ENCODE measurements at places on chromosomes 7 and 10.

DNA sequence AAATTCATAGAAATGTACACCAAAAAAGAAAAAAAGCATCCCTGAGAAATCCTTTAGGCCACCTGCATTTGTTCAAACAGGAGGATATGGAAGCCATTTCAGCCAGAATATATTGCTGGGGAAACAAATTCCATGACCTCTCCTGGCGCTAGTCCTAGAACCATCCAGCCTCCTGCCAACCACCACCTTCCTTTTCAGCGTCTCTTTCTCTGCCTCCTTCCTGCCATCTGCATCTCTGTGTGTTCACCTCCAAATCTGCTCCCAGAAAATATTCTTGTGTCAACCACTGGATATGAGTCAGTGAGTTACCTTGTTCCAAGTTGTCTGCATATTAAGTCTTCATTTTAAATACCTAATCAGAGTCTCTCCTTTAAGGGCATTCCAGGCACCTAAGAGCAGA is 50.6 kb upstream of the NPY start:
- no peak for DNase-seq

DNA sequence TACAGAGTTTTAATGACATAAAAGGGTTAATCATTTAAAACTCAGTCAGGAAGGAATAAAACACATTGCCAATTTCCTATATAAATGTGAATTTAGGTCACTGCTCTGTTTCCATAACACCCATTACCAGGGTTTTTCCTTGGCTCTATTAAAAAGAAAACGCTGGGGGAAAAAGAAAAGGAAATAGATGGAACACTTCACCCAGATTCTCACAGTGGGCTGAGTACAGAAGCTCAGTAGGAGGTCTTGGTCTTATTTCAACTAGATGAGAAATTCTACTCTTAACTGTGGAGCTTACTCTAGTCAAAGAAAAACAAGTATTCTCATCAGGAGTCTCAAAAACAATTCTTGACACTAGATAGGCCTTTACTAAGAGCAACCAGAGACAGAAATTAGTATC is 36.5 kb downstream of the GLUD1 start:
- no peak for DNase-seq

GRCh38 chr10:44935966-44936295 is 23.7 kb upstream of the RASSF4 start:
- DNase-seq: peak; percentile 35

- DNase-seq: no peak
Measured at GRCh38 chr10:69988094-69988493, 64.6 kb upstream of the MACROH2A2 start.

DNA sequence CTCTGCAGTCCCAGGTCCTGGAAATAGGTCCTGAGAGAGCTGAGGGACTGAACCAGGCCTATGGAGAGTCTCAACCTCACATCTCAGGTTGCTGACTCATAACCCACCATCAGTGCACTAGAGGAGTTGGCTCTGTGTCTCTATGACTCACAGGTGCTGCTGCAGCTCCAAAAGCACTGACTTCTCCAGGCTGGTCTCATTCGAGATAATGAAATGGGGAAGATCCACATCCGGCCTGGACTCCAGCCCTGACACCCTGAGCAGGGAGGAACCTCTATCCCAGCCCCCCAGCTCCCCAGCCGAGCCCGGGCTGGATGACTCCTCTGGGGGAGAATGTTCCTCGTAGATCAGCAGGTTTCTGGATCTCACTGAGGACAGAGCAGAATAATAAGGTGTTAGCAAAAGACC is 35.5 kb upstream of the DGKI start:
- no peak for DNase-seq

GRCh38 chr10:94299417-94299816 is 63.3 kb downstream of the NOC3L start:
- no peak for DNase-seq

DNA sequence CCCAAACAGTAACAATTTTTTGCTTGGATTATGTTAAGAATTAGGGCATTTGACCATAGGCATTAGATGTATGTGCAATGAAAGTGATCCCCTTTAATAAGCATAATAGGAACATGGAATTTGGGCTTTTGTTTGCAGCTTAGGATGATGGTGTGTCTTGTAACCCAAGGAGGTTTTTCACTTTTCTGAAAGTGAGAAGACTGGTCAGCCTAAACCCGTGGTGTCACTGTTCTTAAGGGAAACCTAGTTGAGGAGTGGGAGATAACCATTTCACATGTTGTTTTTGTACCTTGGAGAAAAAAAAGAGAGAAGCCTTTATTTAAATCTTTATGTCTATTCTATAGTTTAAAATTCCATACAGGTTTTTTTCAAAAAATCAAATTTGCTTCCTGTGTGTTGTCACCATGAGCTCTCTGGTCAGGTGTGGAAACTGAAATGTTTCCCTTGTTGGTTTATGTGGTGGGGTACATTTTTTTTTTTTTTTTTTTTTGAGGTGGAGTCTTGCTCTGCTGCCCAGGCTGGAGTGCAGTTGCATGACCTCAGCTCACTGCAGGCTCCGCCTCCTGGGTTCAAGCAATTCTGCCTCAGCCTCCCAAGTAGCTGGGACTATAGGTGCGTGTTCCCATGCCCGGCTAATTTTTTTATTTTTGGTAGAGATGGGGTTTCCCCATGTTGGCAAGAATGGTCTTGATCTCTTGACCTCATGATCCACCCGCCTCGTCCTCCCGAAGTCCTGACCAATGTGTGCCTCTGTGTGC is 7.7 kb downstream of the CCM2 start:
- DNase-seq: no peak

DNA sequence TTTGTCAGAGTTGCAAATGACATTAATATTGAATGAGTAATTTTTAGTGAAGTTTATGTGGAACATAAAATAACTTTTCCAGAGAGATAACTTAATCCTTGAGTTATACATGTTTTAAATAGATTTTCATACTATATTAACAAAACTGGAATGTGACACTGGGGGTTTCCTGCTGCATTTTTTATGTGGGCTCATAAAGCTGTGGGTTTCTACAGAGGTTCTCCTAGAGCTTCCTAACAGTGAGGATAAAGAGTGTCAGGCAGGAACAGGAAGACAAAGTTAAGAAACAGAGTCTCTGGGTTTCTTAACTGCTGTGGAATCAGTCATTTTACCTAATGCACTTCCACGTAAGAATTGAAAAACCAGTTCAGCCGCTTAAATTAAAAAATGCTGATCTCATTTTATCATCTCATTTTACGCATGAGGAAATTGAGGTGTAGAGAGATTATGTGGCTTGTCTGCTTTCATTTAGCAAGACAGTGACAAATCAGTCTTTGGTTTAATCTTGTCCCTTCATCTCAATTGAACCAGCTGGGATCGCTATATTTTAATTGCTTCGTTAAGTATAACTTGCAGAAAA is 5.0 kb downstream of the CD36 start:
- peak; percentile 59 for DNase-seq

DNA sequence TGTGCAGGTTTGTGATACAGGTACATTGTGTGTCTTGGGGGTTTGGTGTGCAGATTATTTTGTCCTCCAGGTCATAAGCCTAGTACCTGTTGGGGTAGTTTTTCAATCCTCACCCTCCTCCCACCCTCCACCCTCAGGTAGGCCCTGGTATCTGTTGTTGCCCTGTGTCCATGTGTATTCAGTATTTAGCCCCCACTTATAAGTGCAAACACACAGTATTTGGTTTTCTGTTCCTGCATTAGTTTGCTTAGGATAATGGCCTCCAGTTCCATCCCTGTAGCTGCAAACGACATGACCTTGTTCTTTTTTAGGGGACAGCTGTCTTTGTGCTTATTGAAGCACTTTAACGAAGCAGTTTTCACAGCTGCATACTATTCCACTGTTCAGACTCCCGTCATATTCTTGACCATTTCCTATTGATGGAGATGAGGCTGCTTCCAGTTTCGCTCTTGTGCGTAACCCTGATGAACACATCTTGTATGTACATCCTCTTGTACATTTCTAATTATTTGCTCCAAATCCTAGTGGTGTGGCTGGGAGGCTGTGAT is 47.4 kb downstream of the LHPP start:
- DNase-seq: no peak

- no peak for DNase-seq
Measured at GRCh38 chr7:3431306-3431705, 130.3 kb downstream of the SDK1 start.

DNA sequence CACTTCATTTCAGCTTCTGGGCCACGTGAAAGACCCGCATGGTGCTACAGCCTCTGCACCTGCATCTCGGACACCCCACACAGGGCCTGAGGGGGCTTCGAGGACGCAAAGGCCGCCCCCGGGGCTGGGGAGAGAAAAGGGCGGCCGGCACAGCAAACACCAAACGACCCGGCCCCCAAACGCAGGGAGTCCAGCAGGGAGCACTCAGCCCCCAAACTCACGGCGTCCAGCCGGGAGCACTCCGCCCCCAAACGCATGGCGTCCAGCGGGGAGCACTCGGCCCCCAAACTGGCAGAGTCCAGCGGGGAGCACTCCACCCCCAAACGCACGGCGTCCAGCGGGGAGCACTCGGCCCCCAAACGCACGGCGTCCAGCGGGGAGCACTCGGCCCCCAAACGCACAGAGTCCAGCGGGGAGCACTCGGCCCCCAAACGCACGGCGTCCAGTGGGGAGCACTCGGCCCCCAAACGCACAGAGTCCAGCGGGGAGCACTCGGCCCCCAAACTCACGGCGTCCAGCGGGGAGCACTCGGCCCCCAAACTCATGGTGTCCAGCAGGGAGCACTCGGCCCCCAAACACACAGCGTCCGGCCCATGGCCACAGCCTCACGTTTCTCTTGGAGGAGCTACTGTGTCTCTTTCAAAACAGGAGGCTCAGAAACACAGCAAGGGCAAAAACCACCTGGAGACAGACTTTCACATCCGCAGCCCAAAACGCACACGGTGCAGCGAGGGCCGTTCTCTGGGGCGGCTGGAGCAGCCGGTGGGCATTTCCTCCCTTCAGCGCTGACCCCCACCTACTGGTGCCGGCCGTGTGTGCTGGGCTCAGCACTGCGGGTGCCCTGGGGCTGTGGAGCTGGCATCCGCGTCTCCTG is 27.0 kb upstream of the UTF1 start:
- no peak for DNase-seq

DNA sequence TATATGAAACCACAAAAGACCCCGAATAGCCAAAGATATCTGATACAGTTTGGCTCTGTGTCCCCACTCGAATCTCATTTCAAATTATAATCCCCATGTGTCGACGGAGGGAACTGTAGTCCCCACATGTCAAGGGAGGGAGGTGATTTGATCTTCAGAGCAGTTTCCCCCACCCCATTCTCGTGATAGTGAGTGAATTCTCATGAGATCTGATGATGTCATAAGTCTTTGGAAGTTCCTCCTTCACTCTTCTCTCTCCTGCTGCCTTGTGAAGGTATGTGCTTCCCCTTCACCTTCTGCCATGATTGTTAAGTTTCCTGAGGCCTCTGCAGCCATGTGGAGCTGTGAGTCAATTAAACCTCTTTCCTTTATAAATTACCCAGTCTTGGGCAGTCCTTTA is 13.0 kb downstream of the ELAPOR2 start:
- DNase-seq: no peak

- DNase-seq: peak; percentile 73
Measured at GRCh38 chr7:38105874-38106483, 72.1 kb upstream of the STARD3NL start.

DNA sequence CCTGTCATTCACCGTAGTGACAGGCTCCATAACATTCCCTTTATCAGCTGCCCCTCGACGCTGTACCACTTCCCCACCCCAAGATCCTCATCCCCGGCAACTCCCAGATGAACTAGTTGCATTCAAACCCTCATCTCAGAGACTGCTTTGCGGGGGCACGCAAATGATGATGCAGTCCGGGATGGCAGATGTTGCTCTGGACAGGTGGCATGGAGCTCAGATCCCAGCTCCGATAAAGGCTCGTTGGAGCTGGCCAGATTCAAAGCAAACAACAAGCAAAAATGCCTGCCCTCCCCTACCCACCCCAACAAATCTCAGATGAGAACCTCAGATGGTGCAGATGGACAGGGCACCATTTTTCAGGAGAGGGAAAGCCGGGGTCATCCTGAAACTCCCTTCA is 46.7 kb downstream of the CARD11 start:
- DNase-seq: no peak

GRCh38 chr10:11074536-11075267 is 57.0 kb downstream of the CELF2 start:
- DNase-seq: no peak

- DNase-seq: no peak
Measured at GRCh38 chr10:21464134-21464533, 61.3 kb downstream of the SKIDA1 start.

GRCh38 chr7:22728401-22729029 is 1.5 kb downstream of the IL6 start:
- peak; percentile 53 for DNase-seq
